Left kidney (tissue), 8 donors: ENCODE measurements at places on chromosomes 16 and 17. TPM values are rescaled to one million over a fixed set of nuclear protein-coding genes. Genes with fewer than 3 reads are reported as not detected.

DNA sequence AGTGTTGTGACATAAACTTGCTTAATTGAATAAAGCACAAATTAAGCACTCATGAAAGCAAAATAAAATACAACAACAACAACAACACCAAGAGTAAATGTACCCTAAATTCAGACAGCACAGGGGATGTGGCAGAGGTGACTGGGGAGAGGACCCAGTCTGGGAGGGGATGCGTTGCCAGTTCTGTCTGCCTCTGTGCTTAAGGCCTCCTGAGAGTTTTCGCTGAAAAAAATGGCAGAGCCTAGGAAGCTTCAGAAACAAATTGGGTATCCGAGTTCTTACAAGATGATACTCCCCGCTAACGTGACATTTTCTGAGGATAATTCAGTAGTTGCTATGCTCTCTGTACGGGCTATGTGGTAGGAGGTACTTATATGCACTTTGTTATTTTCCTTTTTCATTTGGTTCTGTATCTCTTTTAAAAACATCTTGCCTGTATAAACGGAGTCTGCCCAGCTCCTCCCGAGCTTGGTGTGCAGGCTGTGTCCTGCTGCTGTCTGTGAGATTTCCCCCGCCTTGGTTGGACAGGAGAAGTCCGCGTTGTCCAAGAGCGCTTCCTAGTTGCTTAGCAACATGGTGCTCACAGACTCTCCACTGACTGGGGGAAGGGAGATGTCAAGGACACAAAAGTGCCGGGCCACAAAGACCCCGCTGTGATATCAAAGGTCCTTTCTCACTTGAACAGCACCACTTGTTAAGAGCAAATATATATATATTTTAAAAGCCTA is 134.2 kb upstream of the CPHXL start:
- DNase-seq: peak; percentile 61

- DNase-seq: no peak
These were observed 5.8 kb downstream of the IRX3 start for GRCh38 chr16:54280751-54281150.

GRCh38 chr16:58615280-58615679 is 14.3 kb downstream of the CNOT1 start:
- DNase-seq: no peak

DNA sequence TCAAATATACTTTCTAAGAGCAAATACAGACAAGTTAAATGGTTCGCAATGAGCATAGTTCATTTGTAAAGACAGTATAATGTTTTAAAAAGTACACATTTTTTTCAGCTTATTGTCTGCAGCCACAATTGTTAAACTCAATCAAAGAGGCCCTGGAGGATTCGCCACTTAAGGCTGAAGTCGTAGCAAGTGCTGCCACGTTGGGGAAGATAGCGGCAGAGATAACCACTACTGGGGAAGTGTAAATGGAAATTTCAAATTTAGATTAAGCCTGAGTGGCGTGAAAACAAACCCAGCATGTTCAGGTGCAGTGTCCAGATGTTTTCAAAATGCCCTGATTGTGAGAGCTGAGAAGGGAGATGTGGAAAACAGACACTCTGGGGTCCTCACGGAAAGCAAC is 8.4 kb downstream of the PMP22 start:
- no peak for DNase-seq

Gene CLEC18A
- polyA plus RNA-seq: 78.3 TPM

GRCh38 chr17:7513850-7514419 is 29.8 kb downstream of the POLR2A start:
- no peak for DNase-seq

DNA sequence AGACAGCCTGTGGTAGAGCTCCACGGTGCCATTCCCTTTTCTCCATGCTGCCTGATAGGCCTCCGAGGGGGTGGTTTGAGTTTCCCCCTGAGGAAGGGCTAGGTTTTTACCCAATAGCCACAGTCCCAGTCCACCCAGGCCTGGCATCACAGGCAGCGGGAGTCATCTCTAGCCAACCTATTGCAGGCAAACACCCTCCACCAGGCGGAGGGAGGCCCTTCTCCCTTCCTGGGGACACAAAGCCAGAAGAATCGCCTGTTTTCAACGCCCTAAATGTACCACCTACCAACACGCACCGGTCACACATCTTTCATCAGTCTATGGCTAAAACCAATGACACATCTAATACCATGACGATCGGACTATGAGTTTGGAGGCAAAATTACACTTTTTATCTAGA is 7.4 kb downstream of the CSNK1D start:
- DNase-seq: no peak
